A549 treated with Hydrocortisone at 1 μM for 4 hours (cell line): ENCODE measurements at places on chromosomes 16 and 17. TPM values are rescaled to one million over a fixed set of nuclear protein-coding genes. Genes with fewer than 3 reads are reported as not detected.

CLDN6 gene
- 0.25 to 0.44 TPM (median 0.39 TPM) in 5 replicates for total RNA-seq

KRTAP9-4 gene
- not detected in 5 replicates for total RNA-seq

PIK3R6 gene
- not detected in 5 replicates for total RNA-seq

ZNF750 gene
- total RNA-seq = not detected in 5 replicates

TEX19 gene
- total RNA-seq = 0.26 to 0.63 TPM (median 0.46 TPM) in 5 replicates

TNK1 gene
- 1.4 to 2.1 TPM (median 1.7 TPM) in 5 replicates for total RNA-seq

KRTAP9-8 gene
- not detected in 5 replicates for total RNA-seq

HOXB6 gene
- total RNA-seq = 3.1 to 5.7 TPM (median 4.1 TPM) in 5 replicates

C1QL1 gene
- total RNA-seq = 15.2 to 32.8 TPM (median 28.1 TPM) in 5 replicates

XAF1 gene
- total RNA-seq = not detected in 5 replicates

RHBDL1 gene
- total RNA-seq = 0.63 to 1.6 TPM (median 1.1 TPM) in 5 replicates

SEPTIN12 gene
- total RNA-seq = not detected in 5 replicates

MRPS34 gene
- 152 to 264 TPM (median 244 TPM) in 5 replicates for total RNA-seq

NUDT7 gene
- total RNA-seq = 5.2 to 6.0 TPM (median 5.7 TPM) in 5 replicates

HOXB1 gene
- not detected in 5 replicates for total RNA-seq

TBC1D3 gene
- not detected in 5 replicates for total RNA-seq

RNF112 gene
- 0.48 to 0.71 TPM (median 0.62 TPM) in 5 replicates for total RNA-seq

YPEL2 gene
- total RNA-seq = 2.0 to 3.2 TPM (median 2.8 TPM) in 5 replicates

DNASE1L2 gene
- total RNA-seq = 0.48 to 1.4 TPM (median 1.2 TPM) in 5 replicates

EFTUD2 gene
- 135 to 203 TPM (median 145 TPM) in 5 replicates for total RNA-seq

PITPNM3 gene
- 1.7 to 2.8 TPM (median 2.1 TPM) in 5 replicates for total RNA-seq

KRTAP1-3 gene
- not detected in 5 replicates for total RNA-seq

KAT2A gene
- 41.3 to 45.4 TPM (median 44.6 TPM) in 5 replicates for total RNA-seq
